Activated CD4-positive, alpha-beta T cell treated with anti-CD3 and anti-CD28 coated beads, Interleukin-2, amount 10 ng/mL, durations not matched to agents 7 days and 5 days (primary cell): ENCODE measurements at places on chromosomes 12 and 14. TPM values are rescaled to one million over a fixed set of nuclear protein-coding genes. Genes with fewer than 3 reads are reported as not detected.

GRCh38 chr12:3272958-3273357 lies 195.8 kb downstream of the TSPAN9 start:
- no peak for DNase-seq

The TAS2R14 gene
- 2.1 TPM for total RNA-seq

The PXMP2 gene
- 38.9 TPM for total RNA-seq

DNA sequence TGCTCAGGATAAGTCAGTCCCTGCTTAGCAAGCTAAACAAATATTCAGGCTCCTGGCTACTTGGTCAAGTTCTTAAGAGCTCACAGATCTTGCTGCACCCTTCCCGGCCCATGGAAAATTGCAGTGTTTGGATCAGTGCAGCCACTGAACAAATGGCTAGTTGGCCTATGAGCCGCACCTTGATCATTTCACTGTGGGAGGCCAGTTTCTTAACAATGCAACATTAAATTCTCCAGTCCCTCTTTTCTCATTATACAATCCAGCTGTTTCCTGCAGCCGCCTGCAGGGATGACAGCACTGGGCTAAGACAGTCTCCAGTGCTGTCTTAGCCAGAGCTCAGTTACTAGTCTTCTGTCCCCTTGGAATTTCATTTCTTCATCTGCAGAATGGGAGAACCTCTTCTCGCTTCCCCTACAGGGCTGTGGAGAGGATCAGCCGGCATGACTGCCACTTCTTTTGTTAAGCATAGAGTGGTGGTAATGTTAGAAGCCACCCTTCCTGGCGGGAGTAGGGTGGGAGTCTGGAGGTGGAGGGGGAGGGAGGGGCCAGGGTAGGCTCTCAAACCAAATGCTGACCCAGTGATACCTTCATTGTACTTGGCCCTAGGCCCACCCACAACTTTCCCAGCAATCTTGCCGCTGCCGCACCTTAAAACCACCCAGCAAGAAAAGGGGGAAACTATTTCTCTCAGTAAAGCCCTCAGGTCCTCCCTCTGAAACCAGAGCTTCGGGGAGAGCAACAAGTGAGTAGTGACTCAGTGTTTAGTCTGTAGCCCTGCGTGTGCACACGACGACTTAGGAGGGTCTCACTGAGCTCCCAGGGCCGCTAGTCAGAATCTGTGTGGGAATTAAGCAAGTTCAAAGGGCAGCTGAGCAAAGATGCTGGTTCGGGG lies 145.7 kb downstream of the NUAK1 start:
- DNase-seq, result no peak

The EPYC gene
- not detected for total RNA-seq

The TTLL5 gene
- 33.3 TPM for total RNA-seq

- no peak for DNase-seq
Observed at GRCh38 chr12:105483691-105484090, 153.2 kb downstream of the C12orf75 start.

DNA sequence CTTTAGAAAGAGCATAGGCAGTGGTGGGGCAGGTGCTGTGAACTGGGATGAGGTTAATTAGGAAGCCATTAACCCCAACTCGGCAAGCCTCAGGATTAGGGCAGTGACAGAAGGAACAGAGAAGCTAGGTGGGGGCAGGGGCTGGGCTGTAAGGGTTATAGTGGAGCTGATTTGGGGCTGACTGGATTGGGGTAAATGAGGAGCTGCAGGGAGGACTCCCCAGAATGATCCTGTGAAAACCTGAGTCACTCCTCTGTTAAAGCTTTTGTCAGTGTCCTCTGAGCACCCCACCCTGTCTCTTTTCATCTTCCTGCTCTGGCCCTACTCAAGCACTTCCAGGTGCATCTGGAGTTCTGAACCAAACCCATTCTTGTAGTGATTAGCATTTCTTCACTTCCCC lies 4.4 kb downstream of the KLC1 start:
- no peak for DNase-seq

DNA sequence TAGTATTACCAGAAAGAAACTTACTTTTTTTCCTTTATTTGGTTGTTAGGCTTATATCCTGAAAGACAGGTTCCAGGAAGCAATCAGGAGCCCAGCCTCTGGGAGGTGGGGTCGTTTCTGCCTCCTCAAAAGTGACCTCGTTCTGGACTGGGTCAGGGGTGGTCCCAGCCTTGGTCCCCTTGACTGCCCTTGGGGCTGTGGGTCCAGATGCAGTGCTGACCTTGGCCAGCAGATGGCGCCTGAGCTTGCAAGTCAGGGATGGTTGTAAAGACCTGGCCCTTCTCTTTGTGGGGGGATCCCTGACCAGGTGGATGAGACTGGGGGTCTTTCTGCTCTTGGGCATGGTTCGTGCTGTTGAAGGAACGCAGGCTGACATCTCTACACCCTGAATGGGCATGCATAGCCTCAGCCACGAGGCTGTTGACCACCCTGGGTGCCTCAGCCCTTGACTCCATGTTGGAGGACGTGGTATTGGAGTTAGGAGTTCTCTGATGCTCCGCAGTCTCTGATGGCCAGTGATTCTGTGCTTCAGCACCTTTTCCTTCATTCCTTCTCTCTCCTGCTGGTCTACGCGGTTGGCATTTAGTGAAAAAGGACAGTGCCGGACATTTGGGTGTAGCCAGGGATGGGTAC lies 62.4 kb downstream of the ADCK1 start:
- peak; percentile 79 for DNase-seq

GRCh38 chr14:31541702-31542101 lies 19.5 kb upstream of the NUBPL start:
- no peak for DNase-seq

GRCh38 chr12:128388461-128389000 lies 121.6 kb downstream of the TMEM132C start:
- no peak for DNase-seq

- DNase-seq, result no peak
Observed at GRCh38 chr12:99529966-99530365, 117.6 kb upstream of the GARIN6 start.

DNA sequence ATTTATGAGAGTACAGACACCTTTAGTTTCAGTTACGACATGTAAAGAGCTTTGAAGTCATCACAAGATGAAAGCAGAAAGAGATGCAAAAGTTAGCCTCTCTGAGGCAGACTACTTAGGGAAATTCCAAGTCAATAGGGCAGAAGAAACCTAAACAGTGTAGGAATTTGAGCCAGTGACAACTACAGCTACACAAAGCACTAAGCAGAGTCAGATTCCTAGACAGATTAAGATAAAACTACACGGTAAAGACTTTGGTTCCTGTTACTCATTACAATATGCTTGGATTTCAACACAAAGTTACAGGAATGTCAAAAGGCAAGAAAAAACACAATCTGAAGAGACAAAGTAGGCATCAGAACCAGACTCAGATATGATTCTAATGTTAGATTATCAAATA lies 1302.3 kb downstream of the FSCB start:
- no peak for DNase-seq

- no peak for DNase-seq
Observed at GRCh38 chr14:74919421-74920165, 3.5 kb downstream of the RPS6KL1 start.

DNA sequence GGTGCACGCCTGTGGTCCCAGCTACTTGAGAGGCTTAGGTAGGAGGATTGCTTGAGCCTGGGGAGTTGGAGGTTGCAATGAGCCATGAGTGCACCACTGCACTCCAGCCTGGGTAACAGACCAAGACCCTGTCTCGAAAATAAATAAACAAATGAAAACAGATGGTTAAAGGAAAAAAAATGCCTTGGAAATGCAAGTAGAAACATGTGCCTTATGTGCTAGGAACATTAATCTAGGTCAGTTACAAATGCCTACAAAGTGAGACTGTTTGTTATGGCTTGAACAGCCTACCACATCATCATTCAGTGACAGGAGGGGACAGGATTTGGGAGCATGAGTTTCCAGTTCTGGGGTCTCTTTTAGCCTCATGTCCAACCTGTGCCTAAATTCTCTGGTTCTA lies 52.4 kb upstream of the BCAT1 start:
- DNase-seq, result no peak

DNA sequence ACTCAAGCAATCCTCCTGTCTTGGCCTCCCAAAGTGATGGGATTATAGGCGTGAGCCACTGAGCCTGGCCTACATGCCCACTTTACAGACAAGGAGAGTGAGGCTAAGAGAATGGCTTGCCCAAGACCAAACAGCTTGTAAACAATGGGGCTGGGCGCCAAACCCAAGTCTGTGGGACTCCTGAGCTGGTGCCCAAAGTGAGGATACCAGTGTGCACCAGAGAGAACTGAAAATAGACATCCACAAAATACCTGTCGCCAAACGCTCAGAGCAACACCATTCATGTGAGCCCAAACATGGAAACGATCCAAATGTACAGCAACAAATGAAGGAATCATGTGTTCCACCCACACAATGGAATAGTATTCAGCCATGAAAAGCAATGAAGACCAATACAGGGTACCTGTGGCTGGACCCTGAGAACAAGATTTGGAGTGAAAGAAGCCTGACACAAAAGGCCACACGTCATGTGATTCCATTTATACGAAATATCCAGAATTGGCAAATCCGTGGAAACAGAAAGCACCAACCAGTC lies 38.2 kb downstream of the CCNK start:
- DNase-seq, result no peak

- no peak for DNase-seq
Observed at GRCh38 chr14:97894552-97894951, 1097.4 kb downstream of the VRK1 start.

DNA sequence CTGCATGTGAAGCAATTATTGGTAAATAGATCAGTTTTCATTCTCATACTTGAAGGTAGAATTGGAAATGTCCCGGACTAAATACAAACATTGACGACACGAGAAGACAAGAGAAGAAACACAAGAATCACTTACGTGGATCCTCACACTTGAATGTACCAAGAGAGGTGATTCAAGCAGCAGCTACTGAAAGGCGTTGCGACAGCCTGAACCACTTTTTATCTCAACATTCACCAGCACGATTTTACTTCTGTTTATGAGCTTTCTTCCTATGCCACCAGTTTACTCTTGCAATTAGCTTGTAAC lies 3.6 kb upstream of the FZD10 start:
- DNase-seq, result no peak

The GALNT16 gene
- not detected for total RNA-seq

DNA sequence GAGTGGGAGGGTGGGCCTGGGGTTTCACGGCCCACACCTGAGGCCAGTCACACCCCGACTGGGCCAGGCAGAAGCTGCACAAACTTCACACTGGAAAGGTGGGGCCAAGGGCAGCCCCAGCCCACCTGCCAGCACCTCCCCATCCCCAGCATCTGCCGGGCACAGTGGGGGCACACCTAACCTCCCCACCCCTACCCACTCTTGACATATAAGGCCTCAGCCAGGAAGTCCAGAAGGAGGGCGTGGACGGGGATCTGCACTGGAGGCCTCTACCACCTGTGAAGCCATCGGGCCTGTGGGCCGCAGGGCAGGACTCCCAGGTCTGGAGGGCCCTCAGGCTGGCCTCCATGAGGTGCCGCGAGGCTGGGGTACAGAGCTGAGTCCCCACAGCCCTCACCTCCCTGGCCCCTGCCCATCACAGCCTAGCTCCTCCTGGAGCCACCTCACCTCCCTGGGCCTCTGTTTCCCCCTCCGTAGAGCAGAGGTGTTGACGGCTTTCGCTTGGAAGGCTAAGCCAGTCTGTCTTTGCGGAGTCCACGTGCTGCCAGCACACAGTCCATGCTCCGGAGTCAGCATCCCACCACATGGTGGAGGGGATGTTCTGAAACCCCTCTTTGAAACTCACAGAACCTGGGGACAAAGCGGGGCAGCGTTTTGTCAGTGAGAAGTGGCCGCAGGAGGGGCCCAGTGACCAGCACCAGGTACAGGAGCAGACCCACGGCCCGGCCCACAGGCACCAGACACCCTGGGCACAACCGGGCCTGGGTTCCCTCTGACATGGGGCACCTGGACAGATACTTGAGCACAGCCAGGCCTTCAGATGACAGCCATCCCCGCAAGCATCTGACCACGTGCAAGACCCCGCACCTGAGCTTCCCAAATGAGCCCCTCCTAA lies 38.2 kb upstream of the INF2 start:
- DNase-seq, result no peak

The SELPLG gene
- 214 TPM for total RNA-seq

GRCh38 chr12:65470256-65470655 lies 191.8 kb downstream of the MSRB3 start:
- DNase-seq, result no peak

The HNRNPA1 gene
- 1,554 TPM for total RNA-seq

GRCh38 chr12:106984588-106985137 lies 2.3 kb downstream of the MTERF2 start:
- DNase-seq, result no peak

- DNase-seq, result no peak
Observed at GRCh38 chr12:3920351-3921150, 47.4 kb upstream of the PARP11 start.

DNA sequence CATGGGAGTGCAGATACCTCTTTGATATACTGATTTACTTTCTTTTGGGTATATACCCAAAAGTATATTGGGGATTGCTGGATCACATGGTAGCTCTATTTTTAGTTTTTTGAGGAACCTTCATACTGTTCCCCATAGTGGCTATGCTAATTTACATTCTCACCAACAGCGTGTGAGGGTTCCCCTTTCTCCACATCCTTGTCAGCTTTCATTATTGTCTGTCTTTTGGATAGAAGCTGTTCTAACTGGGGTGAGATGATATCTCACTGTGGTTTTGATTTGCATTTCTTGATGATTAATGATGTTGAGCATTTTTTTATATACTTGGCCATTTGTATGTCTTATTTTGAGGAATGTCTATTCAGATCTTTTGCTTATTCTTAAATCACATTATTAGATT lies 44.1 kb upstream of the JDP2 start:
- DNase-seq, result no peak

The CABP1 gene
- total RNA-seq, result 0.10 TPM

The NKX2-1 gene
- not detected for total RNA-seq

- DNase-seq, result no peak
Observed at GRCh38 chr12:31815096-31815495, 86.3 kb upstream of the AMN1 start.
